Stimulated activated CD4-positive, alpha-beta T cell treated with anti-CD3 and anti-CD28 coated beads, Interleukin-12 subunit alpha, Interleukin-12 subunit beta, amount 100 ng/mL, for 4 hours (primary cell): ENCODE measurements at places on chromosomes 7 and 10.

GRCh38 chr7:148540041-148540738 is 50.4 kb upstream of the C7orf33 start:
- no peak for DNase-seq

GRCh38 chr10:75662715-75663114 is 231.3 kb downstream of the LRMDA start:
- no peak for DNase-seq

DNA sequence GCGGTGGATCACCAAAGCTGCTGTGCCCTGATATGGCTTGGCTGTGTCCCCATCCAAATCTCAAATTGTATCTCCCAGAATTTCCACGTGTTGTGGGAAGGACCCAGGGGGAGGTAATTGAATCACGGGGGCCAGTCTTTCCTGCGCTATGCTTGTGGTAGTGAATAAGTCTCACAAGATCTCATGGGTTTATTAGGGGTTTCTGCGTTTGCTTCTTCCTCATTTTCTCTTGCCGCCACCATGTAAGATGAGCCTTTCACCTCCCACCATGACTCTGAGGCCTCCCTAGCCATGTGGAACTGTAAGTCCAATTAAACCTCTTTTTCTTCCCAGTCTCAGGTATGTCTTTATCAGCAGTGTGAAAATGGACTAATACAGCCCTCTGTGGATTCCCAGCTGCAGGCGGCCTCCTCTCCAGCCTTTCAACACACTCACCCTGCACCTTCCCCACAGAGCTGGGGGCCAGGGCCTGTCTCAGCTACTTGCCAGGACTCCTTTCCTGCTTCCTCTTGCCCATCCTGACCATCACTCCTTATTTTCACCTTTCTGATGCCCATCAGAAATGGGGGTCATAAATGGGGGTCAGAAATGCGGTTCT is 57.2 kb upstream of the TOMM7 start:
- DNase-seq, result no peak

DNA sequence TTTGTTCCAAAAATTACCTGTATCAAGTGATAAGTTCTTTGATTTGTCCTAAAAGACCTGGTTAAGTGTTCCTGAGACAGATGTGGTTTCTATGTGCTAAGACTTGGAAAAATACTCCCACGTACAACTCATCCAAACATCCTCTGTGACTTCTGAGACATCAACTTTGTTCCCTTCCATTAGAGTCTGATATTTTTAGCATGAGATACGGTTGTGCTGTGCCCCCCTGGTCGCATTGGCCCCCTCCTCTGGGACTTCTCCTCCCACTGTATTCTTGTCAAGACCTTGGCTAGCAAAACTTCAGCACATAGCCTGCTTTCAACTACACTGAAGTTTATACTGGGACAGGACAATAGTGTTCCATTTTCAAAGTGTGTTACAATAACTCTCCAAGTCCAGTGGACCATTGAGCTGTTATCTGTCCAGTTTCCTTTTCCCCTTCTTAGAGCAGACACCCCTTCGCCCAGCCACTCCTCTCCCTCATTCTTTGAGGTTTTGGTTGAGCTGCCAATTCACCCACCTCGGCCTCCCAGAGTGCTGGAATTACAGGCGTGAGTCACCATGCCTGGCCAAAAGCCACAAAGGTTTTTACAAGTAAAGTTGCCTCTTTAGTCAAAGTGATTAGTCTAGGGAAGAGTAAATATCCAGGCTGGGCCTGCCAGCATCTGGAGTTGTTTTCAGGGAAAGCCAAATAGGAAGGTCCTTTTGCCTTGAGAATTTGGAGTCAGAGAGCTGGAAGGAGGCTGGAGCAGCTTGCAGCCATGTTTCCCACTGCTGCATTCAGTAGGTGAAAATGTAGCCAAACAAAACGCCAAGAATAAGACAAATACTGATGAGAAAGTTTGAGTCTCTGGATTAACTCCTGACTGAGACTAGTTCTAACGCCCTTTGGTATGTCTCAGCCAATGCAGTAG is 17.8 kb upstream of the PDLIM1 start:
- DNase-seq, result no peak

DNA sequence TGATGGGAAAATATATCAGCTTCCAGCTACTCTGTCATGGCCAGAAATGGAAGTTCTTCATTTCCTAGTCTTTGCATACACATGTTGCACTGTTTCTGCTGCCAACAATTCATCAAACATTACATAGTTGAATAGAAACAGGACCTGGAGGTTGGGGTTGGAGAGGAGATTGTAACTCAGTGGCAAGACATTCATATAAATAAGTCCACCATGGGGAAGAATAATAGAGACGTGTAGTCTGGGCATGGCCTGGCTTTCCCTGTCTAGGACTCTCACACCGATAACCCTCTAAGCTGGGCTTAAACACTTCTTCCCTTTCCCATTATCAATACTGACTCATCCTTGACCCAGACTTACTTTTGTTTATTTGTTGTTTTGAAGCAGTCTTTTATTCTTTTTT is 155.7 kb downstream of the PLPP4 start:
- no peak for DNase-seq

- no peak for DNase-seq
Measured at GRCh38 chr10:15387021-15387420, 15.9 kb upstream of the FAM171A1 start.

GRCh38 chr7:2169923-2170575 is 62.7 kb downstream of the MAD1L1 start:
- DNase-seq, result no peak

DNA sequence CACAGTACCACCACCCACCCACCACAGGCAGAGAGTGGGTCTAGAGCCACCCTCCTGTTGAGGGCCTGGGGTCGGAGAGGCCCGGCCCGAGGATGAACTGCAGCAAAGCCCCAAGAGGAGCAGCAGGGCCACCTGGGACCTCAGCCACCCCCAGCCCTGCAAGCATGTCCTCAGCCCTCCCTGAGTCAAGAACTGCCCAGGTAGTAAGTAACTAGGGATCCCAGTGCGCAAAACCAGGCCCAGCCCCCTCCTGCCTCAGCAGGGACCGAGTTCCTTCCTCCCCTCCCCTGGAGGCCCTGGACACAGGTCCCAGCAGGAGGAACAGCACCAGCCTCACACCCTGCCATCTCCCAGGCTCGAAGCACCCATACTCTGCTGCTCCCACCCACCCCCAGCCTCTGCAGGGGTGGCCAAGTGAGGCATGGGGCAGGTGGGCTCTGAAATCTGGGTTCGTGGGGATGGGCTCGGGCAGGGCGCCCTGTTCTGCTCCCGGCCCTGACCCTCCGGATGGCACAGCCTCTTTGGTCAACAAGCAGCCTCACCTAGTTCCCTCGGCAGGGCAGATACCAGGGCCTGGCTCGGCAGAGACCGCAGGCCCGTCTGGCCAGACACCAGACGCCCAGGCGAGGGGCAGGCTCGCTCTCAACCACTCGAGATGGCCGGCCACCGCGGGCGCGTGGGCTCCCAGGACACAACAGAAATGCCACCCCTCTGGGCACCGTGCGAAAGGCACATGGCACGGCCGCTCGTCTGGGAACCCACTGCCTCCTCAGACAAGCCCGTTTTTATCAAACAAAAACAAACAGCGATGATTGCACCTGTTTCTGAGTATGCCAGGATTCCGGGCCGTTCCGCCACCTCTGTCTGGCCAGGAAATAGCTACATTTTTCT is 15.2 kb downstream of the PDGFA start:
- no peak for DNase-seq

GRCh38 chr7:14868937-14869336 is 33.6 kb downstream of the DGKB start:
- no peak for DNase-seq

GRCh38 chr10:61397175-61397986 is 55.8 kb downstream of the TMEM26 start:
- DNase-seq, result no peak

GRCh38 chr10:79266084-79266483 is 81.2 kb upstream of the PPIF start:
- DNase-seq, result no peak

- no peak for DNase-seq
Measured at GRCh38 chr7:73387221-73387828, 46.3 kb upstream of the FZD9 start.

DNA sequence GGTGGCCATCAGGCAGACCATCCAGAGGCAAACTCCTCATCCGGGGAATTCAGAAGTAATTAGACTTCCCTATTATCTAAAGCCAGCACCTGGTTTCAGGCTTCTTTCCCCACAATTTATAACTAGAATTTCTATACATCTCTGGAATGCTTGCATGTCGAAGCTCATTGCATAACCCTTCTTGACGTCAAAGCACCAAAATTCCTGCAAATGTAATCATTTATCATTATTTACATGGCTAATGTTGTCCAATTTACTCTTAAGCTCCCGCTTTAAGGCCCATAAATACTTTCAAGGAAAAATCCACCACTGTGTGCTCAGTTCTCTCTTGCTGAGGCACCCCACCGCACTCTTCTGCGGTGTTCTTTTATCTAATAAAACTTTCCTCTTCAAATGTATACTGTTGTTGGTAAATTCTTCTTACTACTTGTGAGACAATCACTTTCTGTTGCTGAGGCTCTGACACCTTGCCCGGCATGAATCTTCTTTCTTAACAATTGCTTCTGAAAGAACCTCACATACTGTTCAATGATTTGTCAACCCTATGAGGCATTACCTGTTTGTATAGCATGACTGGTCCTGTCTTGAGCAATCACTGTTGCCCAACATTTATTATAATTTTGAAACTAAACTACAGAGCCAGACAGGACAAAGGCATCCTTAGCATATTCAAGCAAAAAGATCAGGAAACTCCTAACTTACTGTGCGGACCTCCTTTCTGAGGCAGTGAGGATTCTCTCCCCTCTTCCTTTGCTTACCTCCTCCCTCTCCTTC is 17.4 kb upstream of the GPR141 start:
- DNase-seq, result no peak

- DNase-seq, result peak; percentile 55
Measured at GRCh38 chr10:110209454-110209925, 2.1 kb downstream of the MXI1 start.

DNA sequence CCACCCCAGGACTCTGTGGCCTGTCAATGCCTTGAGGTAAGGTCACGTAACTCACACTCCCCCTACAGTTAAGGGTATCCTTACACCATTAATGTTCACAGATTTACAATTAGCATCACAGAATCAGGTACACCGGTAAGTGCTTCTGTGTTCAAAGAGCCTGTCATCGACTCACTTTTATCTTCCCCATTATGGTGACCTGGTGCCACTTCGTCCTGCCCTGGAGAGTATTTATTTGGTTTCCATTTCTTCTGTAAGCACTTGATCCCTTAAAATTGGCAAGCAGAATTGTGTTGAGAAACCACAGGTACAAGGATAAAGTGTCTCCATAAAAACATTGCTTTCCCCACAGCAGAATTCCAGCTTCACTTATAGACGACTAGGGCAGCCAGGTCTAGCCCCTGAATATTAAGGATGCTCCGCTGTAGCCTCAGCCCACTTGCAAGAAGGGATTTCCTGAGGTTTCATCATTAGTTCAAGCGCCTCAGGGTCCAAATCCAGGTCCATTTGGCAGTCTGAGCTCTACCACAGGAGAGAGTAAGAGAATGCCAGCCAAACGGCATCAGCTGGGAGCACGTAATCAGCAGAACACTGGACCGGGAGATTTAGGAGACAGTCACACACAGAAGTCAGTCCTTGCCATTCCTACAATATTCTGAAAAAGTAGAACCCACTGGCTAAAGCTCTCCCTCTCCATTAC is 10.1 kb downstream of the ATXN7L1 start:
- DNase-seq, result no peak

DNA sequence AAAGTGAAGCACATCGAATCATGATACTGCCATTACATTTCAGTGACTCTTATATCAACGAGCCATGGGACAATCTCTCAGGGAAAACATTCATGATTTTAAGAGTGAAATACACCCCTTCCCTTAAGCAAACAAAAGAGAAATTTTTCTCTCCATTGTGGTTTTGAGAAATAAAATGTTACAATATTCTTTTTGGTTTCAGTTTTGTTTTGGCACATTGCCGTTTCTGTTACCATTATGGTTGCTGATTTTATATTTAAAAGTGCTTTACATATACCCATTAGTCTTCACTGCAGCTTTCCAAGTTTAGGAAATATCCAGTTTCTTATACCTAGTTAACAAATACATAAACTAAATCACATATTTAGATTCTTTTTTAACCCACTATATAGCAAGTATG is 126.8 kb upstream of the SEM1 start:
- DNase-seq, result no peak

DNA sequence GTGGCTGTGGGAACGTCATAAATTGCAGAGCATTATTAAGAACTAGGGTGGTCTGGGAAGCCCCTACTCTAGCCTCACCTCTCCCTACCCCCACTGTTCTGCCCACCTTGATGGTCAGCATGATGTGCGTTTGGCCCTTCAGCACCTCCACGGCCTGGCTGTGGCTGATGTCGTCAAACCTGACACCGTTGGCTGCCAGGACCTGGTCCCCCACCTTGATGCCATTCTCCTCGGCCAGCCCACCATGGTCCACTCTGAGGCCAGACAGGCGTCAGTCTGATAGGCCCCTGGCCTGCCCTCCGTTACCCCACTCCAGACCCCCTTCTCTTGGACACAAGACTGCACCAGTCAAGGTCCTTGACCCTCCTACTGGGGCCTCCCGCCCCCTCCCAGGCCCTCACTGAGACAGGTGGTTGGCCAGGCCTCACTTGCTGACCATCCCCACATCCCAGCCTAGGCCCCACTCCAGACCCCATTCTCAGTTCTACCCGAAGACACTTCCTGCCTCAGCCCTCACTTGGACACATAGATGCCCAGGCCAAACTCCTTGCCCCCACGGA is 9.2 kb downstream of the PDZD7 start:
- no peak for DNase-seq

DNA sequence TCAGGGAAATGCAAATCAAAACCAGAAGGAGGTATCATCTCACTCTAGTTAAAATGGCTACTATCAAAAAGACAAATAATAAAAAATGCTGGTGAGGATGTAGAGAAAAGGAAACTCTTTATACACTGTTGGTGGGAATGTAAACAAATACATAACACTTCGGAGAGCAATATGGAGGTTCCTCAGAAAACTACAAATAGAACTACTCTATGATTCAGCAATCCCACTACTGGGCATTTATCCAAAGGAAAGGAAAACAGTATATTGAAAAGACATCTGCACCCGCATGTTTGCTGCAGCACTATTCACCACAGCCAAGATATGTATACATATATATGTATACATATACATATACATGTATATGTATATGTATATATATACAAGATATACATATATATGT is 94.2 kb downstream of the C10orf90 start:
- no peak for DNase-seq

- peak; percentile 38 for DNase-seq
Measured at GRCh38 chr7:2698581-2699288, 10.7 kb downstream of the AMZ1 start.

DNA sequence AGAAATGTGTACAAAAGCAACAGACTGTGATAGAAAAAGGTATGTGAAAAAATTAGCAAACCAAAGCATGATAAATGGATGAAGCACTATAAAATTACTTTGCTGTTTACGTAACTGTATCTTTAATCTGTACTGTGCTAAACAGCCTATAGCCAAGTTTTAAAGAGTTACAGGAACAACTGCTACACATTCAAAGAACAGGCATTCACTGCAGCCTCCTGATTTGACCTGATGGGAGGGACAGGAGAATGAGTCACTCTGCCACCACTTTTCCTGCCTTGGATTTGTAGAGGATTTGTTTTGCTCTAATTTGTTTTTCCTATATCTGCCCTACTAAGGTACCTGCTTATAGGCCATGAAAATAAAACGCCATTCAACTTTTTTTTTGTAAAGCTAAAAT is 116.1 kb downstream of the FANK1 start:
- DNase-seq, result no peak

GRCh38 chr7:108122181-108122580 is 8.0 kb downstream of the LAMB4 start:
- no peak for DNase-seq

- no peak for DNase-seq
Measured at GRCh38 chr7:105935250-105935649, 27.8 kb upstream of the CDHR3 start.
